Effector CD4-positive, alpha-beta T cell (primary cell): ENCODE measurements at places on chromosomes 11 and 22.

DNA sequence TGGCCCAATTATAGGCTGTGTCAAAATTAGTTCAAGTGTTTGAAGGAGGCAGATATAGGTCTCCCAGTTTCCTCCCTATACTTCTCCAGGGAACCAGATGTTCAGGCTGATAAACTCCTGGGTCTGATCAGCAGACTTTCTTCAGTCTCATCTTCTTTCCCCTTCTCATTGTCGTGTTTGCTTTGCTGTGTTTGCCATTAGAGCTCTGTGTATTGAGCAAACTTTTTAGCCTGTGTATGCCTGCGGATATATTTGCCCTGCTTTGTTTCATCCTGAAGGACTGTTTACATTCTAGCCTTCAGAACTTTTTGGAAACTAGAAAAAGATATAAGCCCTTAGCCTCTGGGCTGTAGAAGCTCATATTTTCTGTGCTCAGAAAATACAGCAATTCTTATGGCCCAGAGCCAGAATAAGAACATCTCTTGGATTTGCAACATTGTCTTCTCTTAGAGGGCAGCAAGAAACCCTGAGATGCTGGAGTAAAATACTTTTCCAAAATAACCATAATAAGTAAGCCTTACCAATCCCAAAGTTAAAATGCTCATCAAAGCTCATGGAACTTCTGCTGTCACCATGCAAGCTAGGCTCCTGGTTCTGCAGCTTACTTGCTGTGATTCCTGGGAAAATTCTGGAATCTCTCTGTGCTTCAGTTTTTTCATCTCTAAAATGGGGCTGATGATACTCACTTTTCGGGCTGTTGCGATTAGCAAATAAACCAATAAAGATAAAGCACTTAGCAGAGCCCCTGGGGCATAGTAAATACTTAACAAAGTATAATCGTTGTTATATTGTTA lies 34.1 kb upstream of the ME3 start:
- no peak for DNase-seq

GRCh38 chr11:7572001-7572712 lies 58.4 kb downstream of the PPFIBP2 start:
- DNase-seq, result no peak

DNA sequence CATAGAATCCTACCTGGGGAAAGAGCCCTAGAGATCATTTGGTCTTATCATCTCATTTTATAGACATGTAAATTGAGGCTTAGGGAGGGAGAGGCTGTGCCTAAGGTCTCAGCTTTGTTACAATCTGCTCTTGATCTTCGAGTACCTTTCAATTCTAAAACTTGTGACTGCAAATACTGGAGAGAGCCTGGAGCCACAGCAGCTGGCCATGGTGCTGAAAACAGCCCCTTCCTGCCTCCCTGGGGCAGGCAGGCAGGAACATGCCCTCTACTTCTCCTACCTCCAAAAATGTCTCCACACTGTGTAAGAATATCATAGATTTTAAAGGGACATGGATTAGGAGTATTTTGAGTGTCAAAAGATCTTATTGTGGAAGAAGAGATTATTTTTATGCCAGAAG lies 52.2 kb downstream of the C22orf42 start:
- DNase-seq, result no peak

DNA sequence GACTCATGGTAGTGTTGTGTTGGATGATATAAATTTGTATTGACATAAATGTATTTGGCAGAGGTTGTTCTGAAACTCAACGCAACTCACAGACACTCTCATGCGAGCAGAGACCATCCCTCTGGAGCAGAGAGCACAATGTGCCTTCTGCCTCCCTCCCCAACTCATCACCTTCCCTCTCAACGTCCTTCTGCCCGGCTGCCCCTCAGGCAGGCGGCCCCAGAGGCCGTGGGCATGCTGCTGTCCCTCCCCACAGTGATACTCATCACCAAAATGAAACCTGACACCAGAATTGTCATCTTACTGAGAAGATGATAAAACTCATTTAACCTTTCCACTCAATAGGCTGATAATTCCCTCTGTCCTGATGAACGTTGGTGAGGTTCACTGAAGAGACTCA lies 260.6 kb downstream of the ETS1 start:
- DNase-seq, result no peak

- no peak for DNase-seq
Observed at GRCh38 chr11:103995896-103996295, 40.5 kb upstream of the DDI1 start.

GRCh38 chr11:75625021-75625420 lies 43.8 kb downstream of the MAP6 start:
- DNase-seq, result no peak

- peak; percentile 31 for DNase-seq
Observed at GRCh38 chr22:42780070-42780540, 59.4 kb upstream of the A4GALT start.

- DNase-seq, result no peak
Observed at GRCh38 chr11:7844986-7845385, 48.2 kb upstream of the OR5P2 start.

DNA sequence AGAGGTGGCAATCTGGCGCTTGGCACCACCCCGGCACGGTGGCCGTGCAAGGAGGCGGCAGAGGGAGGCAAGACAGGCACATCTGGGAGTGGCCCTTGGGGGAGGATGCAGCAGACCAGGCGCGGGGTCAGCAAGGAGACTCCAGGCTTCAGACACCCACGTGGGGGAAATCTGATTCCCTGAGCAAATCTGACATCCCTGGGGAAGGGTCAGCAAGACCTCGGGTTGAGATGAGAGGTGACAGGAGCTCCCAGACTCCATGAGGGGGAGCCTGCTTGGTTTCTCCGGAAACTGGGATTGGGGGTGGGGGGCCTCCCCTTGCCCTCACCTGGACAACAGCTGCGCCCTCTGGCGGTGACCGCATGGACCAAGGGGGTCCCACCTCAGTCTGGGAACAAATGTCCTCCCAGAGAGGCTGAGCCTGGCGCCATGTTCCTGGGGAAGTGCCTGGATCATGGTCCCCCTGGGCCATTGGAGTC lies 4.0 kb upstream of the RCOR2 start:
- DNase-seq, result no peak

DNA sequence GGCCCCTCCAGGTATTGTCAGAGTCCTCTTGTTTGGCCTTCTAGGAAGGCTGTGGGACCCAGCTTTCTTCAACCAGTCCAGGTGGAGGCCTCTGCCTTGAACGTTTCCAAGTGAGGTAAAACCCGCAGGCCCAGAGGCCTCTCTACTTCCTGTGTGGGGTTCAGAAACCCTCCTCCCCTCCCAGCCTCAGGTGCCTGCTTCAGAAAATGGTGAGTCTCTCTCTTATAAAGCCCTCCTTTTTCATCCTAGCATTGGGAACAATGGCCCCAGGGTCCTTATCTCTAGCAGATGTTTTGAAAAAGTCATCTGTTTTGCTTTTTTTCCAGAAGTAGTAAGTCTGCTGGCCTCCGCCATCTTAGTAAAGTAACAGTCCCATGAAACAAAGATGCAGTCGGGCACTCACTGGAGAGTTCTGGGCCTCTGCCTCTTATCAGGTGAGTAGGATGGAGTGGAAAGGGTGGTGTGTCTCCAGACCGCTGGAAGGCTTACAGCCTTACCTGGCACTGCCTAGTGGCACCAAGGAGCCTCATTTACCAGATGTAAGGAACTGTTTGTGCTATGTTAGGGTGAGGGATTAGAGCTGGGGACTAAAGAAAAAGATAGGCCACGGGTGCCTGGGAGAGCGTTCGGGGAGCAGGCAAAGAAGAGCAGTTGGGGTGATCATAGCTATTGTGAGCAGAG lies at the start of gene CD3E:
TSS of gene CD3E (plus strand) at position 163 of the 681 bp plus-strand sequence. CDS start at position 386, 223 bp downstream.
- peak; percentile 53 for DNase-seq

DNA sequence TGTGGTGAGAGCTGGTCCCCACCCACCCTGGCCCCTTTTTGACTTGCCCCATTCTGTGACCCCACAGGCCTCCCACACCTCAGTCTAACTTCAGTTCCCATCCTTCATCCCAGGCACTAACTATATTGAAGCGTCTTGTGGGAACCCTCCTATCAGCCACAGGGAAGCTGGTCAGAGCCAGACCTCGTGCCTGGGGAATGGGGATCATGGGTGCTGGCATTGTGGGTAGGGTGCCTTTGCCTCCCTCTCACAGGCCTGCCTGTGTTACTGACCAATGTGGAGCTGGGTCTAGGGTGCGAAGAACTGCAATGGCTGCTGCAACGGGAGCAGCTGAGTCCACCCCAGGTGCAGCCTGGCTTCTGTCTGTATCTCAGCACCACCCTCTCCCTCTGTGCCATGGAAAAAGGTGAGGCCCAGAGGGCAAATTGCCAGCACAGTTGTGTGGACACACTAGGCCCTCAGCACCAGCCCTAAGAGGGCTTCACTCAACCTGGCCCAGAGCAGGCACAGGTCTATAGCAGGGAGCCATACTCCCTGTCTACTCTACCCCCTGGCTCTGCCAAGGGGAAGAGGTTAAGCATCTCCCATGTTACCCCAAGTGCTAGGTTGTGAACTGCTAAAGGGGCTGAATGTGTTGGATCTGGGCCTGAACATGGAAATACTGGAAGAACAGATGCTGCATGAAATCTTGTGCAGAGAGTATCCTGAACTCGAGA lies 37.3 kb downstream of the RRP8 start:
- no peak for DNase-seq

GRCh38 chr11:112999520-112999919 lies 38.3 kb downstream of the NCAM1 start:
- no peak for DNase-seq

- DNase-seq, result no peak
Observed at GRCh38 chr22:44472598-44472997, 25.4 kb downstream of the RTL6 start.

GRCh38 chr11:75342966-75343870 lies 8.2 kb downstream of the ARRB1 start:
- DNase-seq, result no peak

DNA sequence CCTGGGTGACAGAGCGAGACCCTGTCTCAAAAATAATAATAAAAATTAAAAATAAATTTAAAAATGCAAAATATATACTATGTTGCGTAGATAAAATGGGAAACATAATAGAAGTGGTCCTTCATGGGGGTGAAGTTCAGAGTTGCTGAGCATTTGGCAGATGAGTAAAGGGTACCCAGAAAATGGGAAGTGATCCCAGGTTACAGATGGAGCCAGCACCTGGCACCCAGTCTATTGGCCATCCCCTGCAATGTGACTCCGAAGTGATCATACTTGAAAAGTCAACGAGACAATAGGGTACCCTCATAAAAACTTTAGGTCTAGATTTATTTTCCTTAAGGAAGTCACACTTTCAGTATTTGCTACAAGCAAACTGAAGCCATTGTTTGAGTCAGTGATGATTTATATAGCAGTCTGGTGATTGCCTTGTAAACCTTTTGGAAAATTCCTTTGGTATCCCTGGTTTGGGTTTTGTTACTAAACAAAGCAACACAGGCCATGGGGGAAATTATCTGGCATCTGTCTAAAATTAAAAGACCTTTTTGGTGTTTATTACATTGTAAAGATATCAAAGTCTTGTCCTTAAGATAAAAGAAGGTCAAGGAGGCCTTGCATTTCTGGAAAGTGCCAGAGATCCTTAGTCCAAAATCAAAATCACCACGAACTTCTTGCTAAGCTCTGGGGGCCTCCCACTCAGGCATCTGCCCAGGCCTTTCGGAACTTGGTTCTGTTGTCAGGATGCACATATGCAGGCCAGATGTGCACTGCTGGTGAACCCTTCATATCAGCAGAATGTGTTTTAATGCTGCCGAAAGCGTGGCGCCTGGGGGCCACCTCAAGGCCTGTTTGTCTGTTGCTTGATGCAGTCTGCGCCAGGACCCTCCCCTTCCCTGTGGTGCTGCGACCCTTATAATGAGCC lies 4.3 kb downstream of the SMARCB1 start:
- DNase-seq, result no peak

DNA sequence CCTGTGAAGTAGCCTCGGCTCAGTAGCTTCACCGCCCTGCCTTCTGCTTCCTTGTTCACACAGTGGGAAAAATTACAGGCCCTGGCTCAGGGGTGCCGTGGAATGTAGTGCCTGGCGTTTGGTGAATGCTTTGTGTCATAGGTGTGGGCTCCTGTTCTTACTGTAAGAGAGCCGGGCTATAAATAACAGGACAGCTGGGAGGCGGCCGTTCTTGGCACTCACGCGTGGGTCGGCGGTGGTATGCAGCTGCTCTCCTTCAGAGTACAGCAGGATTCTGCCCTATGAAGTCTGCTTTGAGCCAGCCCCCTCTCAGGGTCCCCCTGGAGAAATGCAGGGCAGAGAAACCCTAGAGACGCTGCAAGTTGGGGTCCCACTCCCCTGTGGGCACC lies 84.2 kb downstream of the CTTN start:
- no peak for DNase-seq

DNA sequence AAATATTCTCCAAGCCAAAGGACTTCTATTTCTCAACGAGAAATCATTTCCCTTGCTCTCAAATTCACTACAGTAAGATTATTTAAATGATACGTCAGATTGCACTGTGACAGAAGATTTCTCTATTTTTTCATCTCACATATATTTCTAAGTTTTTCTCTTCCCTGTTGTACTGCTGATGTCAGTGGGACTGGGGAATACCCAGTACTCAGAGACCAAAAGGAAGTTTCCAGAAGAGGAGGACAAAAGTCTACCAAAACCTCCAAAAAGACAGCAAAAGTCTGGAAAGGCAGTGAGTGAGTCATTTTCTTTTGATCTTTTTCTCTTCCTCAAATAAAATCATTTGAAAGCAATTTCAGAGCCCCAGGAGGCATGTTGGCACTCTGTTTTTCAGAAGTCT lies 149.8 kb upstream of the PITPNB start:
- no peak for DNase-seq

- DNase-seq, result peak; percentile 68
Observed at GRCh38 chr22:22692707-22693530, 48.5 kb downstream of the GGTLC2 start.

DNA sequence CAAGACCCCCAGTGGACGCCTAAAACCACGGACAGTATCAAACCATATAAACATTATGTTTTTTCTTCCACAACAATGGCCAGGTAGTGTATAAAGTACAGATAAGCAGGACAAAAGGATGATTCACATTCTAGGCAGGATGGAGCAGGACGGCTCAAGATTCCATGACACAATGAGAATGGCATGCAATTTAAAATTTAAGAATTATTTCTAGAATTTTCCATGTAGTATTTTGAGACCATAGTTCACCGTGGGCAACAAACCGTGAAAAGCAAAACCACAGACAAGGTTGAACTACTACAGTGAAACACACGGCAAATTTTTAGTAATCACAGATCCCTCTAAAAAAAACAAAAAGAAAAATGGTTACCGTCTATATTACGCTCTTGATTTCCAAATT lies 7.5 kb downstream of the NARS2 start:
- no peak for DNase-seq

DNA sequence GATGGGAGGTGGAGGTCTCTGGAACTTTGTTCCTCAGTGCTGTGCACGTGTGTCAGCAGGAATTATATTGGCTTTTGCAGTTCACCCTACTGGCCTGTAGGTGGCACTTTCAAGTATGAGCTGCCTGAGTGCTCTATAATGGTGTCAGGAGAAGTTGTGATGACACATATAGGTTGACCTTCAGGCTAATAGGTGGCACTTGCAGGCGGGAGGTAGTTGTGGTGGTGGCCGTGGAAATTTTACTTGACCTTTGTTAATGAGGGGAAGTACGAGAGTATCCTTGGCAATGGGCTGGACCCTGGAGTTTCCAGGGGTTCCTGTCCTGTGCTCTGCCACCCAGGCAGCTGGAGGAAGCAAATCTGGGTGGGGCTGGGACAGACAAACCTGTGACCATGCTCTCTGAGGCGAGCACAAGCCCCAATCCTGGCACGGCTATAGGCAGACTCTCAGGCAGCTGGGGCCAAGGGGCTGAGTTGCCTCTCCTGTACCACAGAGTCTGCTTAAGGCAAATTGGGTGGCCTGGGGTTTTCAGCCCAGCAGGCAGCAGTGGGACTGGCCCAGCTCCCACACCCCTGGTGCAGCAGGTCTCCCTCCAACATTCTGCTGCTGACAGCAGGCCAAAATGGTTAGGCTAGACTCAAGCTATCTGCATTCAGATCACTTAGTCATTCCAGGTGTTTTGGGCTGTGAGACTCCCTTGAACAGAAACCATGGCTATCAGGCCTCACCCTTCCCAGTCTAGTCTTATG lies 147.5 kb upstream of the CTSC start:
- DNase-seq, result no peak
